ENCODE measurements at places on chromosomes 7 and 10.

DNA sequence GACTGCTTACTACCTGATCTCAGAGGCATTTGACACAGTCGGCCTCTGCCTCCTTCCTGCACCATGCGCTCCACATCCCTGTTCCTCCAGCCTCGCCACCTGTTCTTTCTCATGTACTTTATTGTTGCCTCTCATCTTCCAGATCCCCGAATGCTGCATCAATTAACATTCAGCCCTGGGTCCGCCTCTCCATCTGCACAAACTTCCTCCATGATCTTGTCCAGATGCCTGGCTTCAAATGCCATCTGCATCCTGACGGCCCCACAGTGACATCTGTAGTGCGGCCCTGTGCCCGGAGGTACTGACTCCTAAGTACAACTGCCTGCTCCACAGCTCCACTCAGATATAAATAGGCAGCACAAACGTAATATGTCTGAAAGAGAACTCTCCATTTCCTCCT, 51.2 kb upstream of the STK17A start:
- no peak for DNase-seq

GRCh38 chr7:637826-638225, 88.7 kb upstream of the DNAAF5 start:
- no peak for DNase-seq

DNA sequence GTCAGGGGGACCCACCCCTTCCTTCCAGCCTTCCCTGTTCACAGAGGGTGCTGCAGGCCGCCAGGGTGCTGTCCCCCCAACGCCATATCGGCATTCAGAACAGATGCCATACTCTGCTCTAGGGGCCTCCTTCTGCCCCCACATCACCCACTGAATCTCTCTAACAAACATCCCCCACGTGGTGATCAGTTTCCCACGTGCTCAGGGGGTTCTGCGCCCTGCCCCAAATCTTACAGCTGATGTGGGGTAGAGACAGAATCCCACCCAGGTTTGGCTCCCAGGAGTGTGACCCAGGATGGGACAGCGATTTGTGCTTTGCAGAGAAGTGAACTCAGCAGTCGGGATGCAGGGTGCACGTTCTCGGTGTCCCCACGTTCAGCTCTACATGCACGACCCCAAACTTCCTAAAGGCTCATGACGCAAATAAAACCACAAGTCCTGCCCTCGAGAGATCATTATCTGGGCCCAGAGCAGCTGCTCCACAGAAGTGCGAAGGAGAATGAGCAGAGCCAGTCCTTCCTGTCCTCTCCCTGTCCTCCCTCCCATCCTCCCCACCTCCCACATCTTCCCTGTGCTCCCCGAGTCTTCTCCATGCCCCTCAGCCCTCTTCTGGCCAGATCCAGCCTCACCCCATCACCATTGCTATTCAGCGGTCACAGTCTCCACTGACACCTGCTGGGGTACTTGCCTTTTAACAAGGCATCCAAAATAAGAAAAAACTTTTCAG, 423.4 kb downstream of the DNAJB6 start:
- DNase-seq = no peak

GRCh38 chr10:60042262-60042661, 135.9 kb upstream of the CCDC6 start:
- DNase-seq = no peak

DNA sequence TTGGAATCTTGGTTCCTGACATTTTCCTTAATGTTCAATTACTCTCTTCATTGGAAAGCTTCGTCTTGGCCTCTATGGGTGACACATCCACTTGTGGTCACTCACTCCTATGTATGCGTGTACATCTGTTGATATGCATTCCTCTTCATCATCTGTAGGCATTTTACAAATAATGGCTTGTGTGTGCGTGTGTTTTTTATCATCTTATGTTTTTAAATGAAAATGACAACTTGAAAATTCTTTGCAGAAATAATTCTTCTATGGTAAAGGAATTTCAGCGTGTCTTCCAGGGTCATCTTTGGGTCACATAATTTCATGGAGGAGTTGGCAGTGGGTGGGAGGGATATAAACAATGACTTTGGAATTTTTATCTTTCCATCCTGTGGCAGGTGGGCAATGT, 925.1 kb downstream of the LRMDA start:
- no peak for DNase-seq

- DNase-seq = no peak
These were observed 1.1 kb upstream of the FEZF1 start for GRCh38 chr7:122305475-122306319.

DNA sequence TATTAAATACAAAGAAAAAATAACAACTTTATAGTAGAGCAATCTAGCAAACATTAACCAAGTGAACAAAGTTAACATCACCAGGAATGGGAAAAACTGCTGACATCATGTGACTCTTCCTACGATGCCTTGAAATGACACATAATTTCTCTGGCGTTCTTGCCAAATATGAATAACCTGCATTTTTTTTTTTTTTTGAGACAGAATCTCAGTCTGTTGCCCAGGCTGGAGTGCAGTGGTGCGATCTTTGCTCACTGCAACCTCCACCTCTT, 126.5 kb upstream of the VKORC1L1 start:
- DNase-seq = no peak

DNA sequence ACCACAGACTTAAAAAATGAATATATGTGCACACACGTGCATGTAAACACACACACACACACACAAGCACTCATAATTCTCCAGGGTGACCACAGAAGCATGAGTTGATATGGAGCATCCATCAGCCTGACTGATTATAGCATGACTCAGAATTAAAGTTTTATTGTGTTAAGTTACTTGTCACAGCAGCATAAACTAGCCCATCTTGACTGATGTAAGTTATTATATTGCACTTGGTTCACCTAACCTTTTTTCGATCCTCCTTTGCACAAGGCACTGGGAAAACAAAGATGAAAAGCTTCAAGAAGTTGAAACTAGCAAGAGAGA, 18.8 kb upstream of the SLC35G1 start:
- DNase-seq = no peak

- DNase-seq = no peak
These were observed 17.6 kb downstream of the RSU1 start for GRCh38 chr10:16799621-16800020.

DNA sequence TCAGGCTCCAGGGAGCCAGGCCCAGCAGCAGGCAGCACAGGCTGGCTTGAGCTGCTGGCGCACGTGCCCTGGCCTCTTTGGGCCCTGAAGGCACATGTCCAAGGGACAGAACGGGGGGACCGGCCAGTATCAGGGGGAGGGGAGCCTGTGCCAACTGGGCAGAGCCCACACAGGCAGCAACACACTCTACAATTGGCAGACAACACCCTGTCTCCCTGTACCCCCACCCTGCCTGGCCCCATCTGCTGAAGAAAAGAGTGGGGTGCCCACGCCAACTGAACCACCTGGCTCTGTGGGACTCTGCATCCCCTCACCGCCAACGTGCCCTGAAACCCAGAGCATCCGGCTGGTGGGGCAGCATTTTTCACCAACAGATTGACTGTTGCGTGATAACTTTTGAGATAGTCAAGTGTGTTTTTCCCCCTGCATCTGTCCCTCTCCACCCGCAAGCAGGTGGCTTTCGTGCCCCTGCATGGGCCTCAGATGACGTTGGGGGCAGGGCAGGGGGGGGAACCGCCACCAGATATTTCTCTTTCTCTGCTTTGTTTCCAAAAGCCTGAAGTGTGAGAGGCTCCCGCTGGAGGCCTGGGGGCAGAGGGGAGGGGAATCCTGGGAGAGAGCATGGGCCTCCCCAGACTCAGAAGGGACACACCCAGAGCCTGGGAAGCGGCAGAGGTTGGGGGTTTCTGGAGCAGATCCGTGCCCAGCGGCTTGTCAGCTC, 21.8 kb downstream of the SLIT1 start:
- DNase-seq = no peak

DNA sequence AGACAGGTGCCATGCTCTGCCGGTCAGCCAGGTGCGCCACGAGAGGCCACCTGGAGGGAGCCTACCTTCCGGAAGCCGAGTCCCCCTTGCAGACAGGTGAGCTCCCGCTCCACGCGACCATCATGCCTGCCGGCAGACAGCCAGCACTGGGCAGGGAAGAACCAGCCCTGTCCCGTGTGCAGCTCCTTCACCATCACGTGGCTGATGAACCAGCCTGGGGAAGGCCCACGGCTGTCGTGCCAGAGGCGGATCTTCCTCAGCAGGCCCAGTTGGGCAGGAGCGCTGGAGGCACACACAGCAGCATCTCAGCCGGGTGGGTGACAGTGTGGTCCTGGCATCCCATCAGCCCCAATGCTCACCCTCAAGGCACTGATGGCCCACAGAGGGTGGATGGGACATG, 108.9 kb downstream of the PKD1L1 start:
- DNase-seq = no peak
